ENCODE measurements at places on chromosomes 2 and 18.

GRCh38 chr2:241273210-241274020 is 42.1 kb downstream of the HDLBP start:
- no peak for DNase-seq

DNA sequence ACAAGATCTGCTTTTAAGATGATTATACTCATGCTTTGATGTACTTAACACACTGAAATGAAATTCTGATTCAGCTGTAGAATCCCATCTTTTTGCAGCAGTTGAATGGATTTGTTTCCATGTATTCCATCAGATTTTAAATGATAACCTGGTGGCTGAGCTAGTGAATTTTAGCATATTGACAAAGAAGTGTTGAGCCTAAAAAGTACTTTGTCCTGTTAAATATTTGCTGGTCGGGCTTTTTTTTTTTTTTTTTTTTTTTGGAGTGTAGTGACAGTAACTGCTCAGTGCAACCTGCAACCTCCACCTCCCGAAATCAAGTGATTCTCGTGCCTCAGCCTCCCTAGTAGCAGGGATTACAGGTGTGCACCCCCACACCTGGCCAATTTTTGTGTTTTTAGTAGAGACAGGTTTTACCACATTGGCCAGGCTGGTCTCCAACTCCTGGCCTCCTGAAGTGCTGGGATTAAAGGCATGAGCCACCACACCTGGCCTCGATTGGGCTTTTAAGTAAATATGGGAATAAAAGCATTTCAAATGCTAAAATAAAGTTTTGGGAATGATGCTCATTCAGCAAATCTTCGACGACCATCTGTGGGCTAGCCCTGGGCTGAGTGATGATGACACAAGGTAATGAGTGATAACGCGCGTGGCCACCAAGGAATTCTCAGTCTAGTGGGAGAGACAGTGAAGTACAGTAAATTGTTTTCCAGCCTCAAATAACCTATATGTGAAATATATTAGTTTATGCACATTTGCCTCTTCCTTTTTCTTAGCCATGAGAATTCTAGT is 2.2 kb downstream of the ELP2 start:
- DNase-seq, result no peak

DNA sequence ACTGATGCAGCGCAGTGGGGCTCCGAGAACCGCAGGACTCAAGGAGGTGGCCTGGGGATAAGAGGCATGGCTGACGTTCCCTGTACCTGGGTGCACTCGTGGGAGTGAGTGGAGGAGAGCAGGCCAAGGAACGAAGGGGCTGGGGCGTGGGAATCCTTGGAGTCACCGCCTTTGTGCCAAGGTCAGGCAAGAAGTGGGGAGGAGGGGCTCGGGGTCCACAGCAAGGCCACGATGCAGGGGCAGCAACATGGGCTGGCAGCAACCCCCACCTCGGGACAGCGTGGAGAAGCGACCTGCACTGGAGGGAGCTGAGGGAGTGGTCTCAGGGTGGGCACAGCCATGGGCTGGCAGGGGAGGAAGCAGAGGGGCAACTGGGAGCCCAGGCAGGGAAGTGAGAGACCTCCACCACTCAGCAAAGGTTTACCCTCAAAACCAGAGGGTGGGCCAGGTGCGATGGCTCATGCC is 18.6 kb downstream of the ARID5A start:
- DNase-seq, result no peak

DNA sequence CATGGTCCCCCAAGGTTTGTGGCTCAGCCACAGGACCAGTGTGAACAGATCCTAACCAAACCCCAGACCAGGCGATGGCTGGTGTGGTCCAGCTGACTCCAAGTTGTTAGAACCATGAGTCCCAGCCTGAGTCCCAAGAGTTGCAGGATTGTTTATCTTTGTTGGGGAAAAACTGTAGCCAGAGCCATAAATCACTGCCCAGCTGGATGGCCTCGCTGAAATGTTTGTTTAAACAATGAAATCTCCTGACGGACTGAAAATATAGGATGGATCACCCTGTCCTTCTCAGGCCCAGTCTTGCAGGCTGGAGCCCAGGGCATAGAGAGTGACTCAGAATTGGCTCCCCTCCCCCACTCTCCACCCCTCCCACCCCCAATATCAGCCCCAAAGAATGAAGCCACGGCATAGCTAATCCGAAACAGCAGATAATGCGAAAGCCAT is 36.4 kb downstream of the PKDCC start:
- DNase-seq, result no peak

- DNase-seq, result no peak
These were observed 73.7 kb downstream of the NCAPH start for GRCh38 chr2:96409081-96409819.

DNA sequence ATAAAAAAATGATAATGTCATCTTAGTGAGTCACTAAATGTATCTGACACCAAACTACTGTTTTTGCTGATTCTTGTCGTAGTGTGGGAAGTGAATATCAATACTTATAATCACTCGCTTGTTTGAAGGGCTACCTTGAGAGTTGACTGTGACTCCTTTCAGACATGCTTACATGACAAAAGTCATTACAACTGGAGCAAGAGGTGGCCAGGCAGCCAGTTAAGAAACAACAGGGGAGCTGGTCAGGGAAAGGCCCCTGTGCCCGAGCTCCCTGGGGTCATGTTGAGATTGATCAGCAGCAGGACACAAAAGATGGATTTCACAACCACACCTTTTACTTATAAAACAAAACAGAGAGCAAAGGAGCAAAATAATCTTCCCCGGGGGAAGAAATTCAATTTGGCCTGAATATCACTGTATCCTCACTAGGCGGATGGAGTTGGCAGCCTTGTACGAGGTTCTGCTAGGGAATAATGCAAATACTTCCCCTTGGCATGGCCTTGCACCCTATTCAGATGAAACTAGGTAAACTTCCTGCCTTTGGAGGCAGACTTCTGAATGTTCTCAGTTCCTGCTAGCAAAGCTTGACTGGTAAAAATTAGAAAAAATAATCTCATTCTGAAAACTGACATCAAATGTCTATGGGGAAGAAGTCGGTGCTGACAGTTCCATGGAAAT is 101.2 kb downstream of the DYNC1I2 start:
- DNase-seq, result no peak

GRCh38 chr2:197136452-197136851 is 174.1 kb downstream of the ANKRD44 start:
- DNase-seq, result no peak

DNA sequence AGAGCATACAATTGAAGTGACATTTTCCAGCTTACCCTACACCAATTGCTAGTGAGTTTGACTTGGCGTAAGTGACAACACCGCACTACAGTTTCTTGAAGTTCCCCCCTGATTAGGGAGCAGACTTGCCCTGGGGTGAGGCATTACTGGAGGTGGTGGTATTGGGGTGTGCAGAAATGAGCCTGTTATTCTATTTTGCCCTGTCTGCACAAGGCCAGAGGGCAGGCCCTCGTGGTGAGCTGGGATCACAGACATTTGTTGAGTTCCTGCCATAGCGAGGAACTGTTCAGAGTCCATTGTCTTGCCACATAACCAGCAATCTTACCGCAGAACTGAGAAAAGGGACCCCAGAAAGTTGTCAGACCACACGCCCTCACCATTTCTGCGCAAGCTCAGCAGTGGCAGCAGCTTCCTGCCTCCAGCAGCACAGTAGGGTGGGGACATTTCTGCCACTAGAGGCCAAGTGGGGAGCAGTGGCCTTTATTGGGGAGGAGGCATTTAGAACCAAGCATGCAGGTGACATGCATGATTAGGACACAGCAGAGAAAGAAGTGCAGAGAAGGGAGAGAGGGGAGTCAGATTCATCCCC is 103.6 kb upstream of the BCL2L11 start:
- DNase-seq, result no peak

GRCh38 chr2:9656270-9656766 is 25.5 kb upstream of the YWHAQ start:
- no peak for DNase-seq

GRCh38 chr2:37669446-37669845 is 2.0 kb downstream of the CDC42EP3 start:
- DNase-seq, result no peak

DNA sequence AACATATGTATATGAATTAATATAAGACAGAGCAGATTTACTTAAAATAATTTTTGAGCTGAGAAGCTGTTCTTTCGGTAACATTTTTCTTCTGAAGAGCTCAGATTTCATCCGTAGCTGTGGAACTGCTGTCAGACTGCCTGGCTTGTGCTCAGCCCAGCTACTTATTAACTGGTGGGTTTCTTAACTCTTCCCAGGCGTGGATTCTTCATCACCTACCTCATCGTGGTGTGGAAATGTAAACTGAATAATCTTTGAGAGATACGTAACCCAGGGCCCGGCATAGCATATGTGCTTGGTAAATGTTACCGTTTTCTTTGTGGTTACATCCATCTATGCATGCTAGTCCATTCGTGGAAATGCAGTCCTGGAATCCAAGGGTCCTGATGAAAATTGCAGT is 145.0 kb downstream of the MCFD2 start:
- DNase-seq, result no peak

- no peak for DNase-seq
These were observed 109.1 kb downstream of the WDSUB1 start for GRCh38 chr2:159177357-159177756.

DNA sequence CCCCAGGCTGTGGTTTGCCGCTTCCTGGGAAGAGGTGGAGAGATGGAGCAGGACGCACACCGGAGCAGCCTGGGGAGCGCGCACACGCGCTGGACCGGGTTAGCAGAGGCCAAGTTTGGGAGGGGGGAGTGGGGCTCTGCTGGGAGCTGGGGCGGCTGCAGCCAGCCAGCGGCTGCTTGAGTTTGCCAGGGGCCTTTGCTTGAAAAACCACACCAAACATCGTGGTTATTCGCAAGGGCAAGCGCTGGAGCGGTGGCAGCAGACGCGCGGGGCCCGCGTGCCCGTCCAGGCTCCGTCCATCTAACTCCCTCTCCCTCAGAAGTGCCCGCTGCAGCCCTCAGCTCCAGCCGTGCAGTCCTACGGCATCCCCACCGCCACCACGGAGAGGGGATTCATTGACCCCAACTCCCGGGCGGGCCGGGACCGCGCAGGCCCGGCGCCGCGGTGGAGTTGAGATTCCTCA is 4.6 kb downstream of the PTGR3 start:
- no peak for DNase-seq

DNA sequence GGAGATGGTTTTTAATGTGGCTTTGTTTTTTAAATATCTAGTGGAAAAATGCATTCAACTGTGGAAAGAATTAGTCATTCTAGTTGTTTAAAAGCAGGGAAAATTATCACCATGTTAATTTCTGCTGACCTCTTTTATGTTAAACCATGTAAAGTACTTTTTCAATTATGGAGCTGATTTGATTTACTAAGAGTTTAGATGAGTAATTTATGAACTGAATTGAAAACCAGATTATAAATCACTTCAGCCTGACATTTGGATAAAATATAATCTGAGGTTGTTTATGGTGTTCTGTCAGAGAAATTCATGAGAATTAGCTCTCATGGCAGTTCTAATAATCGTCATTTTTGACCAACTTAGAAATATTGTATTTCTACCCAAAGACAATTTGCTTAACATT is 11.6 kb downstream of the ITGA4 start:
- DNase-seq, result no peak

- no peak for DNase-seq
These were observed 65.1 kb downstream of the MEX3C start for GRCh38 chr18:51132256-51132935.

DNA sequence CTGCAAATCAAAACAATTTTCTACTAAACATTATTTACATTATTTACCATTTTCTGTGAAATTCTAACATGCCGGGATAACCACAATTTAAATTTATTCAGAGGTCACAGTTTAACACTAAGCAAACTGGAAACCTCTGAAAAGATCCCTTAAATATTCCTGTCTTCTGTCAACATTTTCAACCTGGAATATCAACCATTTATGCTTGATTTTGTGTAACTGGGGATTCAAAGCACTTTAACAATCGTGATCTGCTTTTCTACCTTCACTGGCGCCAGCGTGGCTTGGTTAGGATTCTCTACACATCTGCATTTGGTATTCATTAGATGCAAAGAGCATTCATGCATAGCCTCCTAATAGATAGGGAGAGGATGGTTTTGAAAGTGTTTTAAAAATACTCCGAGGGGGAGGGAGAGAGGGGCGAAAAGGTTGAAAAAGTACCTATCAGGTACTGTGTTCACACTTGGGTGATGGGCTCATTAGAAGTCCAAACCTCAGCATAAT is 59.9 kb upstream of the RAB12 start:
- DNase-seq, result no peak

GRCh38 chr18:33014060-33014796 is 241.4 kb upstream of the KLHL14 start:
- DNase-seq, result no peak

DNA sequence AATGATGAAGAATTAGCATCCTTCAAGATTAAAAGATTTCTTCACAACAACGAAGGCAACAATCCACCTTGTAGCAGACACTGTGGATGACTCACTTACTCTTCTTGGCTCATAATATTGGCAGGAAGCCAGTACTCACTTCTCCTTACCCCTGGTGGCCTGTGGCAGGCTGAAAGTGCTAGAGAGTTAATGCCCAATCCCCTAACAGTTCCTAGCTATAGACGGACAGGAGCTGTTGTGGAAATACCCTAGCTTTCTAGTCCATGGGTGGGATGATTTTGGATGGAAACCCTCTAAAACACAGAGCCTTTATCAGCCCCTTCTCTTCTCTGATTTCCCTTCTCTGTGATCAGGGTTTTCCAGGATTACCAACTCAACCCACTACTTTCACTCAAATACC is 128.6 kb upstream of the NYAP2 start:
- DNase-seq, result peak; percentile 1

DNA sequence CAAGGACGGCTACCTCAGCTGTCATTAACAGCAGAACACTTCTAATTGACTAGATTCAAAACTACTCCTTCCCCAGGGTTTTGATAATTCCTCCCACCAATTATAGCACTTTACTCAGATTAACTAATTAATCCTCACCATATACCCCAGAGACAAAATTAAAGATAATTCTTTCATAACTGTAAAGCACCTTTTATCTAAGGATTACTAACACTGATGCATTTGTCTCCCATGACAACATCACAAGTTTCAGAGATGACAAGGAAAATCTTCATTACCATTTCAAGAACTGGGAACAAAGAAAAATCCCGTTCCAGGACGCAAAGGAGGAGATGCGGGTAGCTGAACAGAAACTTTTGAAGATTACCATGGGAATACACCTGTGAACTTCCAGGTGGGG is 129.4 kb upstream of the ITGA6 start:
- no peak for DNase-seq

DNA sequence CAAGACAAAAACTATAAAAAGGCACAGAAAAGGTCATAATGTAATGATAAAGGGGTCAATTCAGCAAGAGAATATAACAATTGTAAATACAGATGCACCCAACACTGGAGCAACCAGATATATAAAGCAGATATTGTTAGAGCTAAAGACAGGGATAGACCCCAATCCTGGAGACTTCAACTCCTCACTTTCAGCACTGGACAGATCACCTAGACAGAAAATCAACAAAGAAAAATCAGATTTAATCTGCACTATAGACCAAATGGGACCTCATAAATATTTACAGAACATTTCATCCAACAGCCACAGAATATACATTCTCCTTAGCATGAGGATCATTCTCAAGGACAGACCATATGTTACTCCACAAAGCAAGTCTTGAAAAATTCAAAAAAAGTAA is 114.2 kb downstream of the ROCK1 start:
- no peak for DNase-seq
